Fibroblast of the aortic adventitia (primary cell): ENCODE measurements at places on chromosomes 5 and 9.

- no peak for DNase-seq
These were observed 88.1 kb downstream of the ANXA1 start for GRCh38 chr9:73239570-73240265.

- peak; percentile 76 for DNase-seq
These were observed 839.9 kb downstream of the MAT2B start for GRCh38 chr5:164345173-164345849.

- no peak for DNase-seq
These were observed 30.3 kb upstream of the GRXCR2 start for GRCh38 chr5:145903113-145903512.

DNA sequence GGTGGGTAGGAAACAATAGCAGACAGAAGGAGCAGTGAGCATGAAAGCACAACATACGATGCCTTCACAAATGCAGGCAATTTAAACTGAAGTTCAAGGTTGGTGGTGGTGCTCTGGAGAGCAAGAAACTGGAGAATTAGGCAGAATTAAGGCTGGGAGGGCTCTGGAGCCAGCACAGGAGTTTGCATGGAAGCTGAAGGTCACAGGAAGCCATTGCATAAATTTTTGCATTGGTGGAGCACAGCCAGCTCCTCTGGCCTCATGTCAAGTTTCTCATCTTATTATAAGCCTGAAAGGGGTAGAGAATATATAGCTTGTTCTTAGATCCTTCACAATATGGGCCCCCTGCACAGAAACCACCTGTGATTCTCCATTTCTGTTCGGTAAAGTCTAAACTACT, 207.4 kb downstream of the PAPPA start:
- DNase-seq: peak; percentile 25

GRCh38 chr5:67679184-67679841, 482.7 kb upstream of the CD180 start:
- DNase-seq: no peak

DNA sequence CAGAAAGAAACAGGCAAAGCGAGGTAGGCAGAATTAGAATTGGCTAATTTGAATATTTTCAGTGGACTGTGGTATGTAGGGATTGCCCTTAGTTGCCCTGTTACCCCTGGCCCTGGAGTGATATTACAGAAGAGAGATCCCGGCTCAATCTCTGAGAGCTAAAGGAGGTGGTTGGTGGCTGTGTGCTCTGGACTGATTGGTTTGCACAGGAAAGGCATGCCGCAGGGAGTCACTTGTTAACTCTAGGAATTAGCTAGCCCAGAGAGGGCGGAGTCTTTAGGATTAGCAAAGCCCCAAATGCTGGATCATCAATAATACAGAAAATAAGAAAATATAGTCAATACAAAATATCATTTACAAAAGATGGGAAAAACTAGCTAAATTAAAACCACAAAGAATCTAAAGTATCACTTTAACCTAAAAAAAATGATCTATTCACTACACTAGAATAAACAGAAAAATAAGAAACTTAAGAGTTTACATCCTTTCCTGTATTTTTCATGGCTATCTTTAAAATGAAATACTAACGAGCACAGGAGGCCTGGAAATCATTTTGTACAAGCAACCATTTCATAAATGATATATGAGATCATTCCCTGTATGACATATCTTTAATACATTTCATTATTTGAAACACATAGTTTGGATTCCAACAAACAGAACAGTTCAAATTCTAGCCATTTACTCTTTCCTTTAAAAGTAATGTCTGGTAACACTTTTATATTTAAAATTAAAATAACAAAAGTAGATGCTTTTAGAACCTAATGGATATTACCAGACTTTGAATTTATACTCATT, 71.1 kb downstream of the GNAQ start:
- no peak for DNase-seq

DNA sequence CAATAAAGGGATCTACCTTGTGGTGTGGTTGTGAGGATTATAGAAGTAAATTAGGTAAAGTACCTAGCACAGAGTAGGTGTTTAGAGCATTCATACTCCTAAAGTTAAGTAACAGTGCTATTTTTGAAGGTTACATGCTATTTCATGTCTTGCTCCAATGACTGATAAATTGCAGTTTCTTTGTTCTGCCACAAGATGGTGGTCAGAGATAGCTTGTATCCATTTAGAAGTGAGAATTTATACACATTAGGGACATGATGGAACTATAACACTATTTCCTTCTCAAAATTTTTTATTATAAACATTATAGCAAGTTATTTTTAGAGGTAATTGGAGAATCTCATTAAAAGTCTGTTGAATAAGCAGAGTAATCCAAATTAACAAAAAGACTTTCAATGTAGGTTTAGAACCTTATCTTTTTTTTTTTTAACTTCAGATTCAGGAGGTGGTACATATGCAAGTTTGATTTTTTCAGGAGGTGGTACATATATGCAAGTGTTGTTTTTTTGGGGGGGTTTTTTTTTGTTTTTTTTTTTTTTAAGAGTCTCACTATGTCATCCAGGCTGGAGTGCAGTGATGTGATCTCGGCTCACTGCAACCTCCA, 17.1 kb downstream of the MTREX start:
- peak; percentile 73 for DNase-seq

- DNase-seq: no peak
These were observed 47.8 kb upstream of the IL17B start for GRCh38 chr5:149426931-149427330.

DNA sequence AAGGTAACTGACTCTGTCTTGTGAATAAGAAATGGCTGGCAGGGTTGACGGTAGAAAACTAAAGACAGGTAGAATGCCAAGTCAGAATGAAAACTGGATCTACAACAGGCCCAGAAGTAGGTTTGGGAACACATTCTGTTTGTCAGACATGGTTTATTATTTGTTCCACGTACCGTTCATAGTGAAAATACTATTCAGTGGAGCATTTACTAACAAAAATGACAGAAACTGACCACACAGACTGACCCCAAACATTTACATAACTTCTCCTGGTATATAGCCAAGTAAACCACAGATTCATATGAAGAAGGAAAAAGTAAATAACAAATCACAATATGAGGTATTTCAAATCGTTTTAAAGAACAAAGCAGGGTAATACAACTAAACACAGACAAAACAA, 73.7 kb downstream of the SLC38A9 start:
- no peak for DNase-seq

DNA sequence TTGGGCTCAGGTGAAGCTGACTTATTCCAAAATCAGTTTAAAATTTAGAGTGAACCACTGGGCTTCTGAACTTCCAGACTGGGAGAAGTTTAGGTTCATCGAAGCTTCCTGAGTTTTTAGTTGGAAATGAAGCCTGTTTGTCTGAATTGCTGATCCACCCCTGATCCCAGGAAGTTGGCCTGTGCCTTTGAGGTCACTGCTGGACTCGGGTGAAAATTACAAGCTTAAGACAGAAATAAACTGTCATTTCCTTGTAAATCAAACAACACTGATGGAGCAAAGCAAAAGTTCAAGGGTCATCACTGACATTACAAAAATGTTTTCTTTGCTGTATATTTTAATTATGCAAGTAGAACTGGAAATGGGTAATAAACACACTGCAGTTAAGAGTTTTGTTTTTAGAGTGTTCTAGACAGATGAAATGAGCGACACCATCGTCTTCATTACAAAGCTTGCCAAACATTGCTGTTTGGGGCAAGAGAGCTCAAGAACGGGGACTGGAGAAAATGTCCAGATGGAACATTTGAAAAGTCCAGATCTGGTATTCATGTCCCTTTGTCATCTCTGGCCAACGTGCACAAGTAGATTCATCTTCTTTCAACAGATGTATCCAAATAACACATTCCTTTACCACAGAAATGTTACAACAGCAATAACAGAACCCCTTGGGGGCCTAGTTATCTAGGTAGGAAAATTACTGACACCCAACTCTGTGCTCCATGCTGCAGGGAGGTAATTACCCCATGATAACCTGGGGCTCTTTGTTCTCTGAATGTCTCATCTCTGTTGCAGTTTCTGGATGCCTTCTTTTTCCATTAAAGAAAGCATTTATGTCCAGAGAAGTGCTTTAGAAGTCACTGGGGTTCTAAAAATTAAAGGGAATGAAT, 142.4 kb upstream of the ERCC6L2 start:
- no peak for DNase-seq

- peak; percentile 83 for DNase-seq
These were observed 70.5 kb downstream of the PIK3R1 start for GRCh38 chr5:68285851-68286611.

DNA sequence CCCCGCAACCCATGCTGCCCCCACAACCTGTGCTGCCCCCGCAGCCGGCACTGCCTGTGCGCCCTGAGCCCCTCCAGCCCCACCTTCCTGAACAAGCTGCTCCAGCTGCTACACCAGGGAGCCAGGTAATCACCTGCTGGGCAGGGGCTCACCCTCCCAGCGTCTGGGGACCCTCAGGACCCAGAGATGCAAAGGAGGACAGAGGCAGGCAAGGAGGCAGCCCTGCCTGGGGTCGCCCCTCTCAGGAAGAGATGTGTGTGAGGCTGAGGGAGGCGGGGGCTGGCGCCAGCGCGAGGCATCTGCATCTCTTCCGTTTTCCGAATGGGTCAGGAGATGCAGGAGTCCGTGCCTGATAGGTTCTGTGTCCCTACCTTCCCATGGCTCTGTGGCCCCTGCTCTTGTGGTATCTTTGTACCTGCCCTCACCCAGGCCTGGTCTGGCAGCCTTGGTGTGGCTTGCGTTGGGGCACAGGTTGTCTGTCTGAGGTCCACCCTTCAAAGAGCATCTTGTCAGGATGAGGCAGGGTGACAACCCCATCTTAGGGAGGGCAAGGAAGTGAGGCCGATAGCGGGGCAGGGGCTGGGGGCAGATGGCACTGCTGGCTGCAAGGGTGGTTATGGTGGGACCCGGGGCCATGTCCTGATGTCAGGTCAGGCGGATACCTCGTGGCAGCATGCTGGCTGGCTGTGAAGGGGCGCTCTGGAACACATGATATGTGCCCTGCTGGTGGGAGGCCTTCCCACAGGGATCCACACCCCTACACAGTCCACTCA, 75.7 kb downstream of the WNK2 start:
- DNase-seq: no peak

- DNase-seq: peak; percentile 92
These were observed 22.1 kb downstream of the TRMO start for GRCh38 chr9:97900103-97900737.

DNA sequence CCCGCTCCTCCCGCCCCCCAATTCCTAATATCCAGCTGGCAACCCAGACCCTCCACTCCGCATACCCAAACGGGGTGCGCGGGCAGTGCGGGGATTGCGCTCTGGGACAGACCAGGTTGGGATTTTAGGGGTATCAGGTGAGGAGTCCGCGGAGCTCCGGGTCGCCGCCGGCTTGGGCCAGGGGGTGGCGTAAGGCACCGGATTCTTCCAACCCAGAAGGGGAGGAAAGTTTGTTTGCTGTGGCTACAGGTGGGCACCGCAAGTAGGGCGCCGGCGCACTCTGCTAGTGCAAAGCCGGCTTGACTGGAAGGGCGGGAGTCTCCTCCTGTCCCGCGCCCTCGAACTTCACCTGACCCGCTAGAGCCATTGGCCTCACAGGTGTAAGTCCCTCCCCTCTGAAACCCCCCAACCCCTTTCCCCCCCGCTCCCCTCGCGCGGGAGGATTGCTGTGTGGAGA, 709 bp downstream of the IQGAP2 start:
- no peak for DNase-seq

- no peak for DNase-seq
These were observed 306.4 kb upstream of the PANK3 start for GRCh38 chr5:168885324-168886120.

DNA sequence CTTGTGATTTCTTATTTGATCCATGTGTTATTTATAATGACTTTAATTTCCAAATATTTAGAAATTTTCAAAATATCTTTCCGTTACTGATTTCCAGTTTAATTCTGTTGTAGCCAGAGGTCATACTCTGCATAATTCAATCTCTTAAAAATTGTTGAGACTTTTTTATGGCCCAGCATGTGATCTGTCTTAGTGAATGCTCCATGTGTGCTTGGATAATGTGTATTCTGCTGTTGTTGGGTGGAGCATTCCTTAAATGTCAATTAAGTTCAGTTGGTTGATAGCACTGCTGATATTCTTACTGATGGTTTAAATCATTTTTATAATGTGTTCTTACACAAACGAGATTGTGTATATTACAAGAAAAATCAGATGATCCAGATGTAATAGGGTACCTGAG, 180.8 kb downstream of the RGS3 start:
- no peak for DNase-seq

- no peak for DNase-seq
These were observed 12.8 kb downstream of the TRAF1 start for GRCh38 chr9:120913647-120914264.

DNA sequence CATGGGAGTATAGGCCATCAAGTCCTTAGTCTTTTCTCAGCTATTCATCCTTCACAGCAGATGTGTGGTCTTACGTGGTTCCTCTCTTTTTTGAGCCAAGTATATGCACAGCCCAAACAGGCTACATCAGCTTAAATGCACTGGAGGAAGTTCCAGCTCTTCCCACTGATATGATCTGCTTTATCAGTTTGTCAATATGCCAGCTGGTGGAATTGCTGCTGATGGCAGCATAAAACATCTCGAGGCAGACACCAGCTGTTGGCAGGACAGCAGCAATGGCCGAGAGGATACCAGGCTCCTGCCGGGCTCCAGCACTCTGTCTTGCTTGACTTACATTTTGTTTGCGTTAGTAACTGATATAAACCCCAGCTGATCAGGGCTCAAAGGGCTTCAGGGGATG, 143.4 kb downstream of the TENT4A start:
- no peak for DNase-seq

DNA sequence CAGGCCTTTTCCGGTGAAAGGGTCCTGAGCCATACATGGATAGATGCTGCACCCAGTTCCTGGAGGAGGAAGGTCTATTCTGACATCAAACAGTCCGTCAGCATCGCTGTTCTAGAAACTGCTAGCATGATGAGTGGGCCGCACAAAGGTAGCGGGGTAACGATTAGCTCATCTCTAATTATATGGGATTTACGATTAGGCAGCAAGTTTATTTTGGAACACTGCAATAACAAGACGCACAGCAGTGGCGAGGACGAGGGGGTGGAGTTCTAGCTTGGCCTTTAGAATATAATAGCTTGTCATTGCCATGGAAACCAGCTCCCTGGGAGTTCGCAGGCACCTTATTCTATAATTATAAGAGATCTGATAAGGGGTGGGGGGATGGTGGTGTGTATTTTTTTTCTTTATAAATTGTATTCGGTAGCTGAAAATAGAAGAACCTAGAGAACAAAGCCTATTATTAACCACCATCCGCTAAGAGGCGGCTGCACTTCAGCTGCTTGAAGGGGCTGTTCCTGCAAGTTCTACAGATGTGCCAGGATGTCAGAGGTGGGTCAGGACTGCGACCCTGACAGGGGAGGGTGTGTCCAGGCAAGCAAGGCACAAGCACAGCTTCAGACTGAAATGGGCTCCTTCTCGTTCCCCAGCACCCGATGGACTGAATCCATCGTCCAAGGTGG, 311.0 kb downstream of the AGTPBP1 start:
- no peak for DNase-seq
